Activated T-helper 1 cell treated with anti-CD3 and anti-CD28 coated beads, Interleukin-12 subunit alpha, Interleukin-12 subunit beta, Interleukin-2, Interleukin-4 antibody, amounts not matched to agents 30 ng/mL and 10 ng/mL and 1 ng/mL, durations not matched to agents 14 hours and 24 hours and 36 hours (primary cell): ENCODE measurements at places on chromosomes 1 and 21. TPM values are rescaled to one million over a fixed set of nuclear protein-coding genes. Genes with fewer than 3 reads are reported as not detected.
A peak's percentile ranks its signal among the peaks of the same experiment; 100 is the strongest.

The DNALI1 gene
- total RNA-seq = not detected in 2 replicates

The ELF3 gene
- total RNA-seq = 0.23 and 0.59 TPM in 2 replicates

The SPRR2A gene
- total RNA-seq = not detected in 2 replicates

The MAEL gene
- total RNA-seq = not detected in 2 replicates

The C1orf210 gene
- total RNA-seq = not detected in 2 replicates

The SLC66A1 gene
- 9.9 and 12.0 TPM in 2 replicates for total RNA-seq

The GPR137B gene
- 9.2 and 10.5 TPM in 2 replicates for total RNA-seq

The FCRLA gene
- not detected in 2 replicates for total RNA-seq

The NUDT4B gene
- 0.66 and 1.2 TPM in 2 replicates for total RNA-seq

The LDLRAD1 gene
- total RNA-seq = not detected in 2 replicates

The IGSF3 gene
- total RNA-seq = 1.7 TPM in 2 replicates

The FCRL5 gene
- not detected in 2 replicates for total RNA-seq

The SEC16B gene
- not detected in 2 replicates for total RNA-seq

The S100A8 gene
- not detected in 2 replicates for total RNA-seq

The FAM3B gene
- not detected in 2 replicates for total RNA-seq

GRCh38 chr1:206636671-206637070, 1.3 kb downstream of the DYRK3 start:
- peaks cover 38% of the 10 kb centered on the region for H3K4me1 ChIP-seq
- H3K36me3 ChIP-seq = peaks cover 10% of the 10 kb centered on the region
- no peak for DNase-seq
- no peak overlapping the region for H3K27ac ChIP-seq
- H3K4me3 ChIP-seq = peak overlapping the region; percentile 89

DNA sequence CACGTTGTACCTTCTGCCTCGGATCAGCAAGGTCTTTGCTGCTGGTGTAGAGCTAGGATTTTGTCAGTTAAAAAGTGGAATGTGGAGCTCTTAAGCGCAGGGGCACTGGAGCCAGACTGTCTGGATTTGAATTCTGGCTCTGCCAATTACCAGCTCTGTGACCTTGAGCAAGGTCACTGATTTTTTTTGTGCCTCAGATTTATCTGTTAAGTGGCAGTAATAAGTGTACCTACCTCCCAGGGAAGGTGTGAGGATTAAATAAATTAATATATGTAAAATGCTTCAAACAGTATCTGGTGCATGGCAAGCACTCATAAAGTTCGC, 40.3 kb downstream of the UBE2U start:
- peaks cover 12% of the 10 kb centered on the region for H3K27me3 ChIP-seq
- DNase-seq = no peak
- H3K4me1 ChIP-seq = peaks cover 11% of the 10 kb centered on the region
- no peak overlapping the region for H3K27ac ChIP-seq

DNA sequence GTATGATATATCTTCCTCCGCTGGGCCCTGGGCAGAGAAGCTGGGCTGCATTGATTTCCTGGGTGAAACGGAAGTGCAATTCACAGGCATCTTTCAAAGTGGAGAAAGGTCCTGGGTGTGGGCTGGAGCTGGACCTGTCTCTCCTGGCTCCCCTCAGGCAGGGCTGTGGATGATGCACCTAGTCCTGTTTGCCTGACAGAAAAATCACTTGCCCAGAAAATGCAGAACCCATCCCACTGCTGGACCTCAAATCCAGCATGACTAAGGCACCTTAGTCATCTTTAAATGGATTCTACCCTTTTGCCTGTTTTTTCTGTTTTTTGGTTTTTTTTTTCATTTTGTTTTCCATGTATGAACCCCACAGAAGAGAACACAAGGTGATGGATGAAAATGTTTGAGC, 49.7 kb downstream of the MYSM1 start:
- peaks cover 7% of the 10 kb centered on the region for H3K4me1 ChIP-seq
- DNase-seq = no peak
- H3K27ac ChIP-seq = no peak overlapping the region
- H3K36me3 ChIP-seq = peaks cover 3% of the 10 kb centered on the region

GRCh38 chr1:30900486-30900885, 8.1 kb downstream of the SDC3 start:
- no peak overlapping the region for H3K4me3 ChIP-seq
- H3K36me3 ChIP-seq = no peaks in the 10 kb centered on the region
- peaks cover 21% of the 10 kb centered on the region for H3K27me3 ChIP-seq
- no peak overlapping the region for H3K27ac ChIP-seq
- H3K4me1 ChIP-seq = no peaks in the 10 kb centered on the region
- no peak for DNase-seq

GRCh38 chr1:82690411-82690810, 889.7 kb downstream of the ADGRL2 start:
- H3K27ac ChIP-seq = no peak overlapping the region
- H3K36me3 ChIP-seq = no peaks in the 10 kb centered on the region
- no peak overlapping the region for H3K4me3 ChIP-seq
- no peak for DNase-seq

GRCh38 chr1:98323388-98323787, 338.1 kb upstream of the SNX7 start:
- DNase-seq = no peak
- H3K27ac ChIP-seq = no peak overlapping the region
- peak overlapping the region; percentile 8 for H3K4me3 ChIP-seq
- H3K27me3 ChIP-seq = peaks cover 7% of the 10 kb centered on the region
- H3K4me1 ChIP-seq = peaks cover 19% of the 10 kb centered on the region
- H3K36me3 ChIP-seq = no peaks in the 10 kb centered on the region

DNA sequence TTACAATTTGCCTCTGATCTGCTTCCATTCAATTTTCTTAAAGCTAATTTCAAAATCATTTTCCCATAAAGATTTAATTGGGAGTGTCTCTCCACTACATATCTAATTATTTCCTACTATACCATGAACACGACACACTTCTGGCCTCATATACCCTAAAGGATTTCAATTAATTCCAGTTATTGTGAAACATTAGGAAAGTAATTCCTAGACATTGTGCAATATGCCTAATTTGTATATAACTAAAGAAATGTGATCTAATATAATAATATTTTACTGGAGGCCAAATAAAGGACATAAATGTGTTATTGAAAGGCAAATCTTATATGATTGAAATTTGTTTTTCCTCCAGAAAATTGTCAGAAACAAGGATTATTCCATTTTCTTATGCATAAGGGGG, 727.2 kb upstream of the ADGRL2 start:
- H3K27me3 ChIP-seq = no peaks in the 10 kb centered on the region
- no peak overlapping the region for H3K27ac ChIP-seq
- no peaks in the 10 kb centered on the region for H3K4me1 ChIP-seq
- H3K36me3 ChIP-seq = no peaks in the 10 kb centered on the region
- H3K4me3 ChIP-seq = no peak overlapping the region
- DNase-seq = no peak

DNA sequence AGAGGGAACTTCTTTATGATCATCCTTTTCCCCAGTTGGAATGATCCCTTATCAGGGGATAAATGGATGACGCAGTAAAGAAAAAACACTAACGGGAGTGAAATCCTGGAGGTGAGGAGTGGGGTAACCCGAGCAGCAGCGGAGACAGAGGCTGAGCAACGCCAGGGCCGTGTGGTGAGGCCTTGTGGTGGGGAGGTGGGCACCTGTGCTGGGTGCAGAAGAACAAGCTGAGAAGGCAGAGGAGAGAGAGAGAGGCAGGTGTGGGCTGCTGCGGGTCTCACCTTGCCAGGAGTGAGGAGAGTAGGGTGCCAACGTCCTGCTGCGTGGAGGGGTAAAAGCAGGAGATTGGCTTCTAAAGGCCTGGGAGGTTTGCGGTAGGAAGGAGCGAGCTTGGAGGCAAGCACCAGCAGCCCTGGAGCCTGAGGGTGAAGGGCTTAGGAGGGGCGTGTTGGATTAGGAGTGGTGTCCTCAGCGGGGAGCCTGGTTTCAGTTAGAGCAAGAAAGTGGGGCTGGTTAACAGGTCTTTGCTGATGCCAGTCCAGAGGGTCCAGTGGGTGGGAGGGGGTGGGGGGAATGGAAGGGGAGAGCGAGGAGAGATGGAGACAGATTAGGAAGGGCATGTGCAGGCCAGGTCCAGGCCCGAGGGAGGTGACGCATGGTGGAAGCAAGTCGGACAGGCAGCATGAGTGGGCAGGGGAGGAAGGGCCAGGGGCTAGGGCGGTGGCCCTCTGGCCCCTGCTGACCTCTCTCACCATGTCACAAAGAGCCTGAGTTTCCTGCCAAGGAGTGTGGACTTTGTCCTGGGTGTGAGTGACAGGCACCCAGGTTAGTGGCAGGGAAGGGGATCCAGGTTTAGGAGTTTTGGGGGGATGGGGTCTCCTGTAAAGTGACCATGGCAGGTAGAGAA, 36.7 kb upstream of the LHX4 start:
- H3K4me1 ChIP-seq = peaks cover 7% of the 10 kb centered on the region
- H3K4me3 ChIP-seq = no peak overlapping the region
- no peak for DNase-seq

GRCh38 chr1:224897529-224898327, 31.7 kb upstream of the DNAH14 start:
- H3K36me3 ChIP-seq = no peaks in the 10 kb centered on the region
- H3K4me1 ChIP-seq = no peaks in the 10 kb centered on the region
- DNase-seq = no peak
- no peak overlapping the region for H3K4me3 ChIP-seq
- peaks cover 6% of the 10 kb centered on the region for H3K27me3 ChIP-seq

DNA sequence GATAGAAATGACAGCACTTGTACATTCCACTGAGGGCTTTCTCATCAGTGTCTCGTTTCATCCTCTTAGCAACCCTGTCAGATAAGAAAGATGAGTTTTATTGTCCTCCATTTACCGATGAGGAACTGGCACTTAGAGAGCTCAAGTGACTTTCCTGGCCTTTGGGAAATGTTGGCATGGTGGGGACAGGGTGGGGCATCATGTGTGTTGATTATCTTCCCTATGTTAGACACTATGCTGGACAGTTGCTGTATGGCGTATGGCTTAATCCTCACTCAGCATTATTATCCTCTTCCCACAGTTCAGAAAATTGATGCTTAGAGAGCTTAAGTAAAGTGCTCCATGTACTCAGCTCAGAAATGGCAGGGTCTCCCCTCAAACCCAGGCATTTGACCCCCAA, 163.2 kb downstream of the CAMTA1 start:
- H3K27me3 ChIP-seq = no peaks in the 10 kb centered on the region
- H3K36me3 ChIP-seq = no peaks in the 10 kb centered on the region
- DNase-seq = no peak
- H3K4me1 ChIP-seq = no peaks in the 10 kb centered on the region
- no peak overlapping the region for H3K27ac ChIP-seq

GRCh38 chr1:204574016-204574864, 58.0 kb downstream of the MDM4 start:
- peaks cover 22% of the 10 kb centered on the region for H3K36me3 ChIP-seq
- DNase-seq = no peak
- peaks cover 19% of the 10 kb centered on the region for H3K4me1 ChIP-seq
- H3K4me3 ChIP-seq = no peak overlapping the region
- no peak overlapping the region for H3K27ac ChIP-seq
- no peaks in the 10 kb centered on the region for H3K27me3 ChIP-seq

DNA sequence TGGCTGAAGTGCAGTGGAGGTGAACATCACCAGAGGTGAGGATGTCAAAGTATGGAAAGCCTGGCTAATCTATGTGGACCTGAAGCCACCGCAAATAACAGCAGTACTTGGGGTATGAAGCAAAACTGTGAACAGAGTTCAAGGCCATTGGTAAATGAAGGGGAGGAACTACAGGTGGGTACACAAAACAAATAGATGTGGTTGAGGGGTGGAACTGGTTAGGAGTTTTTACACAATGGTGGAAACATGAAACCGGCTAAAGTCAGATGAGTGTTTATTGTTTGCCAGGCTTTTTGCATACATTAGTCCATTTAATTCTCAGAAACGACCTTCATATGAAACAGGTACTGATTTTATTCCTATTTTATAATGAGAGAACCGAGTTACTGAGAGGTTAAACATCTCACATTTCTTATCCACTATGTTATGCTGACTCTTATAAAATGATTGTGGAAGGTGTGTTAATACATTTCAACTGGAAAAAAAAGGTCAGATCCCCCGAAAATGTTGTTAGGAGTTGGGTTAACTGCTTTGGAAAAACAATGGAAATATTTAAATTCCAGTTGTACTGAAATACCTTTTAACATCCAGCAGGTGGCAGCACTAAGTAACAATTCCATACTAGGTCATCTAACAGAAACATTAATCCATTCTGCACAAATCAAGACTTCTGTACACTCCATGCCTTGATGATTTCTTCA, 44.3 kb upstream of the GTF2B start:
- no peaks in the 10 kb centered on the region for H3K27me3 ChIP-seq
- DNase-seq = no peak
- no peak overlapping the region for H3K27ac ChIP-seq
- no peaks in the 10 kb centered on the region for H3K4me1 ChIP-seq

DNA sequence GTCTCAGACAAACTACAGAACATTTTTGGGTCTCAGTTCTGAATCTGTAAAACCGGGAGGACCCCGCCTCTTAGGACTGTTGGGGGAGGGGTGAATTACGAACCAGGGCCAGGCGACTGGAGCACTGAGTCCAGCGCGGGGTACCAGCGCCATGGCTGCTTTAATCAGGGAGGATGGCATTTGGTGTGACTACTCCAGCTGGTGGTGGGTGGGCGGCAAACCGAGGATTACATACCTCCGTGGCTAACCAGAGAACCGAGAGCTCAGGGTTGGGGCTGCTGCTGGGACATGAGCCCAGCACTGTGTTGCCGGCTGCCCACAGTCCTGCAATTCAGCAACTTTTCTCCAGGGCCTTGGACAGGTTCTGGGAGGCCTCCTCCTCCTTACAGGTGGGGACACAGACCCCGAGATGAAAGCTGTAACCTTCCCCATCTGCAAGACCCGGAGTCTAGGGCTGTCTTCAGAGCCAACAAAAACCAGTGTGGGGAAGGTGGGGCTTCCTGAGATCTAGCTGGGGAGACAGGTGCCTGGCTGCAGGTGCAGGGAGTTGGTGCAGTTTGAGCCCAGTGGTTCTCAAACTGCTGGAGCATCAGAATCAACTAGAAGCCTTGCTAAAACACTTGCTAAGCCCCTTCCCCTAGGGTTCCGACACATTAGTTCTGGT, 273.5 kb downstream of the FOXD2 start:
- H3K4me3 ChIP-seq = no peak overlapping the region
- H3K36me3 ChIP-seq = no peaks in the 10 kb centered on the region
- DNase-seq = no peak
- H3K27ac ChIP-seq = no peak overlapping the region
- H3K27me3 ChIP-seq = peaks cover 61% of the 10 kb centered on the region

DNA sequence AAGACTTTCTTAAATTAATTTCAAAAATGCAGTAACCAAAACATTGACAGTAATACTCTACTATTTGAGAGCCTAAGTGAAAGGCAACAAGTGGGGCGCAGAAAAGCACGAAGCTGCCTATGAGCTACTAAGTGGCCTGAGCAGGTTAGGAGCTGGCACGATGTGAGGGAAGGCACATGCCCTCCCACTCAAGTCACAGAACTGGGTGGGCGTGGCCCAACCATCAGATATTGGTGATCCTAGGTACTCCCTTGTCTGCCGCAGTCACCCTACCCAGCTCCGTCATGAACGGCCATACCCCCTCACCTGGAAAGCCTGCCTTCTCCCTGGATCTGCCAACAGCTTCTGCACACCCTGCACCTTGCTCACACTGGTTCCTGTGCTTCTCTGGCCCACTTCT, 40.8 kb downstream of the SSBP3 start:
- no peak overlapping the region for H3K27ac ChIP-seq
- no peak overlapping the region for H3K4me3 ChIP-seq

GRCh38 chr1:205630651-205631009, 1.2 kb downstream of the ELK4 start:
- peaks cover 2% of the 10 kb centered on the region for H3K27me3 ChIP-seq
- peak overlapping the region; percentile 99 for H3K27ac ChIP-seq
- H3K4me3 ChIP-seq = peak overlapping the region; percentile 97
- peaks cover 60% of the 10 kb centered on the region for H3K4me1 ChIP-seq
- peaks cover 28% of the 10 kb centered on the region for H3K36me3 ChIP-seq

GRCh38 chr1:239722035-239722434, 335.7 kb downstream of the CHRM3 start:
- DNase-seq = no peak
- H3K27me3 ChIP-seq = no peaks in the 10 kb centered on the region
- H3K4me3 ChIP-seq = peak overlapping the region; percentile 47
